Pulmonary artery endothelial cell (primary cell): ENCODE measurements at places on chromosomes 11 and 22. TPM values are rescaled to one million over a fixed set of nuclear protein-coding genes. Genes with fewer than 3 reads are reported as not detected.

SLC1A2 gene
- total RNA-seq: not detected in 2 replicates

DNA sequence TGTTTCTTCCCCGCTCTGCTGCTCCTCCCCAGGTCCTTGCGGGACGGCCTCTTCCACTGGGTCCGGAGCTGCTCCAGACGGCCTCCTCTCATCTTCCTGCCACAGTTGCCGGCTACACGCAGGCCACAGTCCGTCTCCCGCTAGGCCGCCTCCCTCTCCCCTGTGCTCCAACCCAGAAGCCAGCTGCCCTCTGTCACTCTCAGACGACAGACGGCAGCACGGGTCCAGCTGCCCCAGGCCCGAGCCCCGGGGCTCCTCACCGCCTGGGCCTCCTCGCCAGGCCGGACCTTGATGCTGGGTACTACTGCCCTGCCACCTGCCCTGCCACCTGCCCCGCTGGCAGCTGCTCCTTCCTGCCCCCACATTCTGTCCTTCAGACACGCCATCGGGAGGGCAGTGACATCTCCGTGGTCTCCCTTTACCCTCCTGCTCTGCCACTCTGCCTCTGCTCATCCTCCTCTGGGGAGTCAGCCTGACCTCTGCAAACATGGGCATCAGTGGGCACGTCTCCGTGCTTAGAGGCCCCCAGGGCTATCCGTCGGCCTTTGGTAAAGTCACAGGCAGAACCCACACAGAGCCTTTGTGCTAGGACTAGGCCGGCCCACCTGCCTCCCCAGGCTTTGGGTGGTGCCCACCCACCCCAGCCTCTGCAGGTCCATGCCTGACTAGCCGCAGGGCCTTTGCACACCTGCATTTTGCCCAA lies 43.1 kb upstream of the TH start:
- DNase-seq: no peak

GPR83 gene
- not detected in 2 replicates for total RNA-seq

DNA sequence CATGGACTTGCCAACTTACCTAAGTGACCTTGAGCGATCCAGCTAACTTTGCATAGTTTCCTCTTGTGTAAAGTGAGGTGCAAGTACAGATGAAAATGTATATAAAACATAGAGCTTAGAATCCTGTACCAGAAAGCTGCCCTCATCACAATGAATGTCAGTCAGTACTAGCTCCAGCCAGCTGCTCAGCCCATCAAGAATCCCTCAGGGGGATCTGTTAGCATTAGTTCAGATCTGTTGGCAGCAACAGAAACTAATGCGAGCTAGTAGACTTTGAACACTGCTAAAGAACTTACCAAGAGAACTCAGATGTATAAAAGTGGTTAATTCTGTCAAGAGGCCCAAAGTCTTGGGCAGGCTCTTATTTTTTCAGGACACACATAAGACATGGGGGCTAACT lies 6.3 kb upstream of the C11orf91 start:
- DNase-seq: no peak

DNA sequence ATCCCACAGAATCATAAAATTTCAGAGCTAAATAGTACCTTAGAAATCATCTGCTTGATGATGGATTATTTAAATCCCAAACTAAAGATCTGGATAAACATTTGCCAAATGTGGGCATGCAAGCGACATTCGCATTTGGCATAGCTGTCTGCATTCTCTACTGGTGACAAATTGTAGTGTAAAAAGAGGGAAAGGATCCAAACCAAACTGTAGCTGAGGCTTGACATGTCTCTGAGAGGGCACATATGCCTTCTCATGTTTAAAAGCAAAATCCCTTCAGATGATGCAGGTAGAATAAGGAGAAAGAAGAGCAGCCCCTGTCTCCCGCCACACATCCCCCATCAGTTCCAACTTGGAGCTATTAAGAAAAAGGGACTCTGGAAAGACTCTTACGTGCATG lies 257.5 kb upstream of the MTNR1B start:
- DNase-seq: no peak

DESI1 gene
- 18.6 and 30.1 TPM in 2 replicates for total RNA-seq
